CD4-positive, alpha-beta T cell treated with Interleukin-12 subunit alpha and Interleukin-12 subunit beta, for 1 hour (primary cell): ENCODE measurements at places on chromosomes 4 and X.

DNA sequence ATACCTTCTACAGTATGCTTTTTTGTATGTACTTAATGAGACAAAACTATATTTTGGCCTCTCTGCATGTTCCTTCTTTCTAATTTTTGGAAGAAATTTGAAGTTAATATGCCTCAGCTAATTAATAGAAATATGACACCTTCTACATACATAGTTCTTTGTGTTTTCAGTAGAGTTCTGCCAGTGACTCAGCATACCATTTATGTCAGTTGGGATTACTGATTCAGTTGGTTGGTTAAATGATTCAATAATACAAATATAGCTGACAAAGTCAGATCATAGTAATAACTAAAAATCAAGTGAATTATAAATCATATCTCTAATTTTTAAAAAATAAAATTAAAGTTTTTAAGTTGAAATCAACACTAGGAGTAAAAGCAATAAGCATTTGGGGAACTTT lies 16.8 kb downstream of the BTC start:
- no peak for DNase-seq

DNA sequence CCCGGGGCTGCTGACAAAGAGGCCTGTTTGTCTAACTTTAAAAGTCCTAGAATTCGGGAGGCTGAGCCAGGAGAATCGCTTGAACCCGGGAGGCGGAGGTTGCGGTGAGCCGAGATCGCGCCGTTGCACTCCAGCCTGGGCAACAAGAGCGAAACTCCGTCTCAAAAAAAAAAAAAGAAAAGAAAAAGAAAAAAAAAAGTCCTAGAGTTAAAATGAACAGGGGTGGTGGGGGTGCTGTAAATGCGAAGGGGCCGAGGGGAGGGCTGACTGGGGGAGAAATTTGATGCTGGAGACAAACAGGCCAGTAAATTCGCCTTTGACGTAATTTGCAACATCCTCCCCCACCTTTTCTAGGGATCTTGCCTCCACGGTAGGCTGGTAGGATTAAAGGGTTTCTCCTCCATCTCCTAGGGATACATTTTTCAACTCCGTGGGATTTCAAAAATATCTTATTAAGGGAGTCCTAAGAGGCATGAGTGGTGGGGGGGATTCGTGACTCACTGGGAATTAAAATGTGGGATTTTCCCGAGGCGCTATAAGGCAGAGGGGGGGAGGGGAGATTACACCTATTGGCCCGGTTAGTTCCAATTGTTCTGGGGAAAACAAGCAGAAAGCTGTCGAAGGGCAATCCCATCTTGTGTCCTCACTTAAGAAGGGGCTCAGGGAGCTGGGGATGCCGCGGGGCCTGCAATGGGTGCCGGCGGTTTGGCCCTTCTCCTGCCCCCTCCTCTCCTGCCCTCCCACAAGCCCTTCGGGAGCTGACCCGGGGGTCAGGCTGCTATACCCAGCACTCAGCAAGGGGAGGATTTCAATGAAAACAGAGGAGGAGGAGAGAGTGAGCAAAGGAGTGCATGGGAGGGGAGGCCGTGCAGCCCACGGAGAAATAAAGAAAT lies 3.0 kb upstream of the BCOR start:
- no peak for DNase-seq

- DNase-seq = no peak
Observed at GRCh38 chr4:145736241-145736831, 56.4 kb downstream of the C4orf51 start.

DNA sequence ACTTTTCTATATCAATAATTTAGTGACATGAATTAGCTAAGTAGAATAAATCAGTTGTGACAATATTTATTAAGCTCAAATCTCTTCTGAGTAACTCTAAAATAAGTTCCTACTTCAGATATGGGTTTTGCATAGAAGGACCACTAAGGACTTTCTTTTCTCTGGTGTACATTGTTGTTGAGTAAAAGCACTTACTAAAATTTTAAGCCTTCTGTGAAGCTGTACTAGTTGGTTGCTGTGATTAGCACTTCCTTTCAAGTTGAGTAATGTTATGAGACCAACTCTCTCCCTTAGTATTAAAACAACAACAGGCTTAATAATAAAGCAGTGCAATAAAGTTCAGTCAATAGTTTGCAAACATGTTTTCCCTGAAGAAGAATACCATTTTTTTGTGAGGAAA lies 667.4 kb upstream of the NDST4 start:
- DNase-seq = no peak

DNA sequence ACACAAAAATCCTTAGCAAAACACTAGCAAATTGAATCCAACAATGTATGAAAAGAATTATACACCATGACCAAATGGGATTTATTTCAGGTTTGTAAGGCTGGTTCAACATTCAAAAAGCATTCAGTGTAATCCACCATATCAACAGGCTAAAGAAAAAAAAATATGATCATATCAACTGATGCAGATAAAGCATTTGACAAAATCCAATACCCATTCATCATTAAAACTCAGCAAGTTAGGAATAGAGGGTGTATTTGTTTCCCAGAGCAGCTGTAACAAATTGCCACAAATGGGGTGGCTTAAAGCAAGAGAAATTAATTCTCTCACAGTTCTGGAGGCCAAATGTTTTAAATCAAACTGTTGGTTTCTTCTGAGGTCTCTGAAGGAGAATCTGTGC lies 10.7 kb downstream of the VSIG1 start:
- DNase-seq = no peak

GRCh38 chr4:108709722-108710121 lies 53.1 kb downstream of the ETNPPL start:
- DNase-seq = no peak

GRCh38 chr4:173420324-173420752 lies 21.4 kb upstream of the SCRG1 start:
- DNase-seq = peak; percentile 30

DNA sequence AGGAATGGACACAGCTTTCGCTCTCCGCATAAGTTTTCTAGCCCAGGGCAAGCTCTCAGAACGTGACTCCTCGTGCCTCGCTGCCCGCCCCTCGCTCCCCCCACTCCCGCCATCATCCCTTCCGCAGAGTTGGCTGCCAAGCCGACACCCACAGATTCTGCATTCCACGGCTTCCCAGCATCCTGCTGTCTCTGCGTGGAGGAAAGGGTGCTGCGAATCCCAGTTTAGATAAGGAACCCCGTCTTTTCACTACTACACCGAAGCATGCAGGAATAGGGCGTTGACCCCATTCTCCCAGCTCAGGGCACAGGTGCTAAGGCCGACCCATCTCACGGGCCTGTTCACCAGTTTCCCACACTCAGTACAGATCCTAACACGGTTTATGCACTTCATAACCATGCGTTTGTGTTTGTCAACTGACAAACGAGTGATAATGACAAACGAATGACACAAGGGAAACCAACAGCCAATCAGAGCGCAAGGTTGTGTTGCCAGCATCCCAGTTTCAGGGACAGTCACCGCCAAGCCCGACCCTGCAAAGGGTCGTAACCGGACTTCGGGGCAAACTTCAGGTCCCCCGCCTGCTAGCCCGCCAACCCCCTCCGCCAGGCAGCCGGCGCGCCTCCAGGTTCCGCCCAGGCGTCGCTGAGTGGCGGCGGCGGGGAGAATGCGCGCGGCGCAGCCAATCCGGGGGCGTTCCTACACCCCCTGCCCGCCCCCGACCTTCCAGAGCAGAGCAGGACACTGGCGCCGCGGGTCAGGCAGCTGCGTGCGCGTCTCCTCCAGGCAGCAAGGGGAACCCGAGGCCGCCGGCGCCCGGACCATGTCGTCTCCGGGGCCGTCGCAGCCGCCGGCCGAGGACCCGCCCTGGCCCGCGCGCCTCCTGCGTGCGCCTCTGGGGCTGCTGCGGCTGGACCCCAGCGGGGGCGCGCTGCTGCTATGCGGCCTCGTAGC lies at the start of gene CYP2U1:
TSS of gene CYP2U1 (plus strand) at position 729 of the 954 bp plus-strand sequence. CDS start at position 824, 95 bp downstream.
- DNase-seq = peak; percentile 83

DNA sequence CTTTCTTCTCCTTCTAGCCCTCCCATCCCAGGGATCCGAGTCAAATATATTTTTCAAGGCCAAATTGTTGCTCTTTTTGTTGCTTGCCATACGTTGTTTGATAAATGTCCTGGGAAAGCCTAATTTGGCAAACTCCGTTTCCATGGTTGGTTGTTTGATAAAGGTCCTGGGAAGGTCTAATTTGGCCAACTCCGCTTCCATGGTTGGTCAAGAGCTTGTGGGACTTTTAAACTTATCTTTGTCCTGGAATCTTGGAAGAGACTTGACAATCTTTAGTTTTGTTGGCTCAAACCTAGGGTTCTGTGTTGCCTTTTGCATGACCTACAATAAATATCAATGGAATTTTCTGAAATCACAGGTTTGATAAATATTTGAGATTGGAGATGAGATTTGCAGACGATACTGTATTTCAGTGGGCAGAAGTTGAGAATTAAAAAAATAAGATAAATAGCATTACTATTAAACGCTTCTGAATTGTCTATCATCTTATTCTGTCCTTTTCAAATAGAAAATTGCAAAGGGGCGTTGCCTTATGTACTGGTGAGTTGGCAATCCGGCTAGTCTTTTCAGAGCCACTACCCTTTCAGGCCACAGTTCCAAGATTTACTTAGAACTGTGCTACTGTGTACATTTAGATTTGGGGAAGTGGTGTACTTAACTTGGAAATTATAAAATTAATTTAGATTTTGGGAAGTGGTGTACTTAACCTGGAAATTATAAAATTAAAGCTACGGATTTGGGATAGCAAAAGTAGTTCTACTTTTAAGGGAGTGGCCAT lies 804 bp downstream of the OSTC start:
- no peak for DNase-seq

- no peak for DNase-seq
Observed at GRCh38 chr4:98620087-98620784, 38.2 kb downstream of the TSPAN5 start.

DNA sequence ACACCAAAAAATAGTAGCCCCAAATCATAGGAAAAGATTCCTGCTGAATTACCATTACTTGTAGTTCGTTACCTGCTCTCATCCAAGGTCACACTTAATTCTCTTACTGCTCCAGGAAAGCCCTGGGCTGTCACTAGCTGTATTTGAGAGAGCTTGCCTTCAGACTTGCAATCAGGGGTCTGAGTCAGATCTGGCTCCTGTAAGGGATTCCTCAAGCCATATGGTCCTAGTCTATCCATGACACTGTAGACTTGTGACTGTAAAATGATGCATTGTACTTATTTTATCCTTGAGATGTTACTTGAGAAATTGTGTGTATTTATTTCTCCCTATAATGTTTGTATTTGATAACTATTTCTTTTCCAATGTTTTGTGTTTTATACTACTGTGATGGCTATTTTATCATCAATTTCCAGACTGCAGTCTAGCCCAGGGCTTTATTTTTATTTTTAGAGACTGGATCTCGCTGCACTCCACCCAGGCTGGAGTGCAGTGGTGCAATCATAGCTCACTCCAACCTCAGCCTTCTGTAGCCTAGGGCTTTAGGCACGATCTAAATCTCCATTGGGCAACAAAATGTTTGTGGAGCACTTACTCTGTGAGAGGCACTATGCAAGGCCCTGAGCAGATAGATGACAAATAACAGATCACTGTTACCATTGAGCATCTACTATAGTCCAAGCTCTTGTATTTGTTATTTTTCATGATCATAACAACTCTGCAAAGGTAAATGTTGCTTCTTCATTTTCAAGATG lies 24.2 kb downstream of the ERVMER34-1 start:
- no peak for DNase-seq

DNA sequence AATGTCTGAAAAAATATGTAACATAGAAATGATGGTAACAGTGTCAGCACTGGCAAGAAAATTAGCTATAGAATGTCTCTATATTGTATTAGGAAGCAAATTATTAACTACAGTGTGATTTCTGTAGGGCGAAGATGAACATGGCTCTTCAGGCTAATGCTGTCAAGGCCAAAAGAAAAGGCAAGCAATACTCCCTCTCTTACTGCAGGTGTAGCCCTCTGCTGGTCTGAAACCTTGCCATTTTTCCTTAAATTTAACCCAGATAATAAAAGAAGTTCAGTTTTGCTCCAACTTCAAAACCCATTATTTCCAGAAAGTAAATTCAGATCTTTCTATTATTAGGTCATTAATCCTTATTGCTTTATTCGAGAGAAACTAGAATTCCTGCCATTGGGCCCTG lies 215.9 kb downstream of the LRBA start:
- DNase-seq = no peak

DNA sequence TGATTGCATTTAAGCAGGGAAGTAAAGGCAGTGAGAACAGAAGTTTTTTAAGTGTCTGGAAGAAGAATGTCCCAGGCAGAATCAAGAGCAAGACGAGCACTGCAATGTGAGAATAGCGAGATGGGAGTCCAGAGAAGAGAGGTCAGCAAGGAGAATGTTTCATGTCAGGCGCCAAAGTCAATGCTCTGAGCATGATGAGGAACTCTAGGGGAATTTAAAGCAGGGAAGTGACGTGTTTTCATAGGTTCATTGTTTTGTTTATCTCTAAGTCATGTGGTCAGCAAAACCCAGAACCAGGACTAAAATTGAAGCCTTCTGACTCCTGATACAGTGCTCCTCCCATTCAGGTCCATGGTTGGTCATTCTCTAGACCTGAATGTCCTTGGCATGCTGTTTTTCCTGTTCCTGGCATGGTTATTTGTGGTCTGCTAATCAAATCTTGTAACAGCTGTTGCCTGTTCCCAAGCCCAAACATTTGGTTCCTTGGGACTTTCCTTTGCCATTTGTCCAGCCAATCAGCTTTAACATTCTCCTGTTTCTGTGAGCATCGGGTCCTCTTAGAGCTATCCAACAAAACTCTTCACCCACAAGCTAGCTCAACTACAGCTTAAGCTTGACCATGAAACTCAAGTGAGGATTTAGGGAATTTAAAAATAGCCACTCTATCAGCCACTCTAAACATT lies 37.7 kb downstream of the PTCHD1 start:
- no peak for DNase-seq

DNA sequence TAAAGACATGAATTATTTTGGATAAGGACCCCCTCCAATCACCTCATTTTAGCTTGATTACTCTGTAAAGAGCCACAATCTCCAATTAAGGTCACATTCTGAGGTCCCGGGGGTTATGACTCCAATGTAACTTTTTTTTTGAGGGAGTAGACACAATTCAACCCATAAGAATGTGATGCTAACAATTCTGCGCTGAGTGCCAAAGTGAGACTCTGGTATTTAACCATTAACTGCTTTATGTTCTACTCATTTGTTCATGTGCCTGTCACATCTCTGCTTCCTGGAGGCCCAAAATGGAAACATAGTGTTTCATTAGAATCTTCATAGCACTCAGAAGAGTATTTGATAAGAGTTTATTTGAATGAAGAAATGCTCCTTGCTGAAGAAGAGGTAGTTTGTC lies 234.8 kb downstream of the CPE start:
- DNase-seq = no peak
